ENCODE measurements at places on chromosomes 5 and 9. TPM values are rescaled to one million over a fixed set of nuclear protein-coding genes. Genes with fewer than 3 reads are reported as not detected.

The KIF27 gene
- 3.2 TPM for total RNA-seq

The PCDHA1 gene
- not detected for total RNA-seq

The IFNA2 gene
- total RNA-seq, result not detected

The F2RL2 gene
- total RNA-seq, result 1.9 TPM

The THBS4 gene
- total RNA-seq, result 1.1 TPM

The PCSK1 gene
- 1.4 TPM for total RNA-seq

The PLEKHG4B gene
- total RNA-seq, result 0.96 TPM

The SMIM33 gene
- not detected for total RNA-seq

The ZNF474 gene
- 2.0 TPM for total RNA-seq

The LCN9 gene
- total RNA-seq, result not detected

The IRGM gene
- not detected for total RNA-seq

The CDH9 gene
- not detected for total RNA-seq

The DIAPH1 gene
- 94.4 TPM for total RNA-seq

The FIBCD1 gene
- not detected for total RNA-seq

The UBE2QL1 gene
- 3.3 TPM for total RNA-seq

The HAVCR1 gene
- not detected for total RNA-seq

The GZMA gene
- total RNA-seq, result not detected

The ENTPD2 gene
- 19.4 TPM for total RNA-seq

The NR6A1 gene
- total RNA-seq, result 6.5 TPM

The GLDC gene
- 3.6 TPM for total RNA-seq

The LCN2 gene
- total RNA-seq, result 45.7 TPM

The SPINK4 gene
- not detected for total RNA-seq

The VCAN gene
- total RNA-seq, result 24.1 TPM

The ADAMTS12 gene
- 1.3 TPM for total RNA-seq

The ELOVL7 gene
- 41.3 TPM for total RNA-seq

The HNRNPK gene
- total RNA-seq, result 422 TPM

The CXCL14 gene
- total RNA-seq, result 781 TPM

The ARL14EPL gene
- total RNA-seq, result not detected

The ANKRD55 gene
- not detected for total RNA-seq

The PCDHB3 gene
- 2.2 TPM for total RNA-seq

The CCDC112 gene
- 6.1 TPM for total RNA-seq

The CATSPER3 gene
- total RNA-seq, result 0.34 TPM

The RASGRF2 gene
- total RNA-seq, result 1.8 TPM

The TMC1 gene
- not detected for total RNA-seq

Measured in suprapubic skin (tissue), 4 donors.